Right ventricle myocardium inferior (tissue), 1 donor: ENCODE measurements at places on chromosomes 1 and 21.

- DNase-seq: no peak
Observed at GRCh38 chr1:24317956-24318614, 1.1 kb upstream of the GRHL3 start.

DNA sequence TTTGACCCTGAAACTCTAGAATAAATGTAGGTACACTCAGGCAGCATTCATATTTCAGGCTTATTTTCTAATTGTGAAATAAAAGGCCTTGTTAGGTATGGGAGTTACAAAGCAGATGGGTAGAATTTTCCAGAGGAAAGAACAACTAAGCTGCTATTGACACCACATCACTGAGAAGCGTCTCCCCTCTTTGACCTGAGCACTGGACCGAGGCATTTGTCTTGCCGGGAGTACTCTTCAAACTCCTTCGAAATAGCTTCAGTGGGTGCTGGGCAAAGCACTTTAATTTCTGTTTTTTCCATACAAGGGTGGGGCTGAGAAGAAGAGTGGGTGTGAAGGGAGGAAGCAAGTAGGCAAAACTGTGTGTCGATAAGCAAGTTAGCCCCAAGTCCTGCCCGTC, 36.4 kb downstream of the ABCA4 start:
- no peak for DNase-seq

DNA sequence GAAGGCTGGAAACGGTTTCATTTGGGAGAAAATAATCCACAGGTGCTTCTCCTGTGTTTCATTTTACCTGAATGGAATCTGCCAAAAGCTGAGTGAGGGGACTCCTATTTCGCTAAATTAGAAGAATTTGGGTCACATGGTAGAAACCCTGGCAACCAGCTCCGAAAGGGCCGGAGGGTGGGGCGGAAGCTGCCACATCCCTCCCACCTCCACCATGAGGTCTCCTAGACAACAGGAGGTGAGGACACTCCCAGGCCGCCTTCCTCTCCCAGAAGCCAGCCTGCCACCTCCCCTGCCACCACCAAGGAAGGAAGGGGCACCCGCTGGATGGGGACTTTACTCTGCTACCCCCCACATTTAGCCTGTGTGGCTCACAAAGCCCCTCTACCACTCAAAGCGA, 199.9 kb upstream of the ZC3H12A start:
- no peak for DNase-seq

DNA sequence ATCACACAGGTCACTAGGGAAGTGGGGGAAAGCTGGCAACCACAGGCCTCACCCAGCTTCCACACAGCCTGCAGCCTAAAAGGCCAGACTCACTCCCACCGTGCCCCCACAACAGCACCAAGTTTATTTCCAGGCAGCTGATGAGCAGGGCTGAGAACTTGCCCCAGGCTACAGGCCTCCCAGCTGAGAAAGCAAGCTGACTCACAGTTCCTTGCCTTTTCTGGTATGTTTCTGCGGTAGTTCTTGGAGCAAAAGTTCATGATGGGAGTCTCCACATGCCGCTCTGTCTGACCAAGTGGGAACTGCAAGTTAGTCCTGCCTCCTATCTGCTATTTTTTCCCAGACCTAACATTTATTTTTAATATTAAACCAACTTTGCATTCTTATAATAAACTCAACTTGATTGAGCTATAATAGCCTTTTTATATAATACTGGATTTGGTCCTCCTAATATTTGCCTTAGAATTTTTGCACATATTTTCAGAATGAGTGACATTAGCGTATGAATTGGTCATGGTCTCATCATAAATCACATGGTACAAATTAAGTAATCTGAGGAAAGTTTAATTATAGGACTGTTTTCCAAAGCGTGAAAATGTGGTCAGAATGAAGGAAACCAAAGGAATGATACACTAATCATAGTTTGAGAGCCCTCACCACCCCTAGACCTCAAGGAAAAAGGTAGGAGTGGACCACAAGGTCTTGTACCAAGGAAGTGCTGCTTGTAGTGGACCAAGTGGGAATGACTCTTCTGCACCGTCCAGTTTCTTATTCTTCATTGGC, 30.7 kb downstream of the RPAP2 start:
- DNase-seq: no peak

DNA sequence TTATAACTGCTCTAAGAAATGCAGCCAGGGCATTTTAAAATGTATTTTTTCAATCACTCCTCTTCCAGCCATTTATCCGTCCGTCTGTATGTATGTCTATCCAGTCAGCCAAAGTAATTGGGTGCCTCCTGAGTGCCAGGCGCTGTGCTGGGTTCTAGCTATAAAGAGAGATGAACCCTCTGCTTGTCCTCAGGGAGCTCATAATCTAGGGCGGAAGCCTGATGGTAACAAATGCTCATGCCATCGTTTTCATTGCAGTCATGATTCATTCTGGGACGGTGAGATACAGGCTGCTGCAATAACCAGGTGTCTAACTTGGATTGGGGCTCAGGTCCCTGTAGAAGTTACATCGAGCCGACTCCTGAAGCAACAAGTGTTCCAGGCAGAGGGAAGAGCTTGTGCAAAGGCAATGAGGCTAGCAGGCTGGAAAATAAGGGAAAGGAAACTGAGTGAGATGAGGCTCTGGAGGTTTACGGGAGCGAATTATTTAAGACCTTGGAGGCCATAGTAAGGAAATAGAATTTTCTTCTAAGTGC, 11.6 kb downstream of the IFI6 start:
- no peak for DNase-seq

DNA sequence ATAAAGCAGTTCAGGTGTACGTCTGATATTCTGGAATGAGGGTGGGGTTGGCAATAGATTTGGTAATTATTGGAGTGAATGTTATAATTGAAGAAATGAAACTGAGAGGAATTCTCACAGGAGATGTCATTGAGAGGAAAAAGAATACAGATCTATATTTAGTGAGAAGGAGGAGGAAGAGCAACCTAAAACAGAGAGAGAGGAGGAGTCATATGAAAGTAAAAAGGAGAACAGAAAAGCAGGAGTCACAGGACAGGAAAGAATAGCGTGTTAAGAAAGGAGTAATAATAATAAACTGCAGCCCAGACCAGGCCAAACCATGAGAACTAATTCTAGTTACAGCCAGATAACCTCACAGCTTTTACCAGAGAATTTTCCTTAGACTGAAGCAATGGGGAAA, 62.7 kb upstream of the MROH9 start:
- no peak for DNase-seq

- DNase-seq: no peak
Observed at GRCh38 chr1:212228076-212228475, 57.1 kb upstream of the PPP2R5A start.
